ENCODE measurements at places on chromosomes 1 and 21.

- no peak for DNase-seq
Measured at GRCh38 chr1:81549588-81550127, 251.1 kb upstream of the ADGRL2 start.

DNA sequence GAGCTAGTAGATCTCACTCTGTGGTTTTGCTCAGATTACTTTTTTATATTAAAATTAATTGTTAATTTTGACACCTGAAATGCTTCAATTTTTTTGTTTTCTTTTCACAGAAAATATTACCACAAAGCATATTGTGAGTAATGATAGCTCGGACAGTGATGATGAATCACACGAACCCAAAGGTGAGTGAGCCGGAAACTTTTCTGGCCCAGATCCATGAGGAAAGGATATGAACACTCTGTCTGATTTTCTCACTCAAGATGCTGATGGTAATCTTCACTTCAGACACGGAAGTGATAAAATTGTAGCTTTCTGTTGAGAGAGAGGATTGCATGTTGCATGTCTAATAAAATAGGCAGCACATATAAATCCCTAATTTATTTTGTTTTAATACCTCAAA is 121.8 kb downstream of the PLA2G4A start:
- no peak for DNase-seq

DNA sequence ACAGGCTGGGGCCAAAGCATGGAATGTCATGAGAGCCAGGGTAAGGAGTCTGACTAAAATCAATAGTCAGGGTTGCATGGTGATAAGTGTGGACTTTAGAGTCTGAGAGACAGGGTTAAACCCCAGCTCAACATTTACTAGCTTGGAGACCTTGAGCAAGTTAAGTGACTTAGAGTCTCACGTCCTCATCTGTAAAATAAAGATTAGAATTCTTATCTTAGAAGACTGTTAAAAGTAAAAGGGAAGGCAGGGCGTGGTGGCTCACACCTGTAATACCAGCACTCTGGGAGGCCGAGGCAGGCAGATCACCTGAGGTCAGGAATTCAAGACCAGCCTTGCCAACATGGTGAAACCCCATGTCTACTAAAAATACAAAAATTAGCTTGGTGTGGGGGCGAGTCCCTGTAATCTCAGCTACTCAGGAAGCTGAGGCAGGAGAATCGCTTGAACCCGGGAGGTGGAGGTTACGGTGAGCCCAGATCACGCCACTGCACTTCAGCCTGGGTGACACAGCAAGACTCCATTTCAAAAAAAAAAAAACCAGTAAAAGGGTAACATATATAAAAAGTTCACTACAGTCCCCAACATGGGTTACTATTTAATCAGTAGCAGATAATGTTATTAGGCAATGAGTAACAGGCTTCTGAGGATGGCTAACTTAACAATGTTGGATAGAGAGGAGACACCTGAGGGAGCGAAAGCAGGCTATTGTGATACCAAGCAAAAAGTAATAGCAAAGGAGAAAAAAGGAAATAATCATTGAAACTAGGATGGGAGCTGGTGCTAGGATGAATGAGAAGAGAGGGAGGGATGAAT is 20.8 kb downstream of the TMCO1 start:
- DNase-seq, result no peak

DNA sequence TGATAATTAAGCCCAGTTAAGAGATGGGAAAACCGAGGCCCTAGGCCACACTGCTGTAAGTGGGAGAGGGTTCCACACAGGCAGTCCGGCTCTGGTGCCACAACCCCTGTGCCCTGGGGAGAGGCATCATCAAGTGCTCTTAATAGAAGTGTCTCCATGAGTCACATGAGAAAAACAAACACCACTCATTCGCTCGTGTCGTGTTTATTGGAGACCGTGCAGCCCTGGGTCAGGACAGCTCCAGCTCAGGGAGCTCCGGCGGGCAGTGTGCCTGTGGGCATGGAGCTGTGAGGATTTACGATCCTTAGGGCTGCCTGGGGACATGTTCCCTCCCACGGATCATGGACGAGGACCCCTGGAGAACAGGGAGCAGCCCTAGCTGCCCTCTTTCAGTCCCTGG is 658.5 kb downstream of the AJAP1 start:
- DNase-seq, result no peak

DNA sequence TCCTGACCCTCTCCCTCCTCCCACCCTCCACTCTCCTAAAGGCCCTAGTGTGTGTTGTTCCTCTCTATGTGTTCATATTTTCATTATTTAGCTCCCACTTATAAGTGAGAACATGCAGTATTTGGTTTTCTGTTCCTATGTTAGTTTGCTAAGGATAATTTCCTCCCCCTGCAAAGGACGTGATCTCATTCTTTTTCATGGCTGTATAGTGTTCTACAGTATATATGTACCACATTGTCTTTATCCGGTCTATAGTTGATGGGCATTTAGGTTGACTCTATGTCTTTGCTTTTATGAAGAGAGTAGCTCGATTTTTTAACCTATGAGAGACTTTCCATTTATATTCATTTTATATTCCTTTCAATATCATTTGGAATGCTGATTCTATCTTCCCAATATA is 7.9 kb upstream of the PTBP2 start:
- no peak for DNase-seq

DNA sequence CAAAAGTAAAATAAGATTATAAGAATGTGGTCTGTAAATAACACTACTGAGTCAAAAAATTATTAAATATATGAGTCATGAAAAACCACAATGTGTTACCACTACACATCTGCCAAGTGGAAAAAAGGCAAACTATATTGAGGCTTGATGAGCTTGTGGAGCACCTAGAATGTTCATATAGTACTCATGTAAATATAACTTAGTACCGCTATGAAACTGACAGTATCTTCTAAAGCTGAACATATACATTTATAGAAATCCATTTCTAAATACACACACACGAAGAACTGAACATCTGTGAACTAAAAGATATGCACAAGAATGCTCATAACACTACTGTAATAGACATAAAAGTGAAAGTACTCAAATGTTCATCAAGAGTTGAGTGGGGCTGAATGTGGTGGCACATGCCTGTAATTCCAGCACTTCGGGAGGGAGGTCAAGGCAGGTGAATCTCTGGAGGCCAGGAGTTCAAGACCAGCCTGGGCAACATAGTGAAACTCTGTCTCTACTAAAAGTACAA is 18.5 kb upstream of the GBP3 start:
- DNase-seq, result no peak

GRCh38 chr1:107467286-107467685 is 326.4 kb downstream of the NTNG1 start:
- DNase-seq, result no peak

GRCh38 chr21:43211072-43211759 is 42.4 kb downstream of the CRYAA start:
- peak; percentile 55 for DNase-seq

GRCh38 chr1:233326811-233327650 is 493 bp upstream of the MAP3K21 start:
- peak; percentile 59 for DNase-seq

GRCh38 chr1:240239309-240239708 is 147.6 kb downstream of the FMN2 start:
- DNase-seq, result no peak

GRCh38 chr1:52672946-52673345 is 25.2 kb downstream of the COA7 start:
- DNase-seq, result no peak

DNA sequence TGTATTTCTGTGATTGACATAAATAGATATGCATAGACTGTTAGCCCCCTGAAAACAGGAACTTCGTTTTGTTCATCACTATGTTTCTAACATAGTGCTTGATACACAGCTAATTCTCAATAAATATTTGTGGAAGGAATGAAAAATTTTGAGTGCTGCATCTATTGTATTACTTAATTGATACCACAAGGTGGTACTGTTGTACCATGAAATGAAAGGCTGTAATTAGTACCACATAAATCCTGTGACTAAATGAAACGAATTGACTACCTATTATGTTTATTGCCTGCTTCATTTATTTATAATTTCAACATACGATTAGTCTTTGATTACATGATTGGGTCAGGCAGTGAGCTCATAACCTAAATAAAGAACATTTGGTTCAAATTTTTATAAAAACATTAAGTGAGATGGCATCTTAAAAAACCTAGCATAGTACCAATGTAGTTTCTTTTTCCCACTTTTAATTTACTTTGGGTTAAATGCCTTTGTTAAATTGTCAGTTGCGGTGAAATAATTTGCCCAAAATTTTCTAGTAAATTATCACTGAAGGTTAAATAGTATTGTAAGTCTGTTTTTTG is 15.0 kb upstream of the TGFB2 start:
- DNase-seq, result peak; percentile 75

DNA sequence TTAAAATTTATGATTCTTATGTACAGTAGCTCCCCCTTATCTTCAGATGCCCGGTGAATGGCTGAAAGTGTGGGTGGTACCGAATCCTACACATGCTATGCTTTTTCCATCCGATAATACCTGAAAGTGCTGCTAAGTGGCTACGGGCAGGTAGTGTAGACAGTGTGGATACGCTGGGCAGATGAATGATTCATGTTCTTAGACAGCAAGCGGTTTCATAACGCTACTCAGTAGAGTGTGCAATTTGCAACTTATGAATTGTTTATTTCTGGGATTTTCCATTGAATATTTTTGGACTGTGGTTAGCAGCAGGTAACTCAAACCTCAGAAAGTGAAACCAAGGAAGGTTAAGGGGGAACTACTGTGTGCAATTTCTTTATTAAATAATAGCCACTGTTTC is 7.5 kb downstream of the PCP4 start:
- no peak for DNase-seq

GRCh38 chr1:226700861-226701260 is 38.2 kb downstream of the ITPKB start:
- DNase-seq, result no peak

- no peak for DNase-seq
Measured at GRCh38 chr1:44688760-44689446, 14.4 kb downstream of the ARMH1 start.

DNA sequence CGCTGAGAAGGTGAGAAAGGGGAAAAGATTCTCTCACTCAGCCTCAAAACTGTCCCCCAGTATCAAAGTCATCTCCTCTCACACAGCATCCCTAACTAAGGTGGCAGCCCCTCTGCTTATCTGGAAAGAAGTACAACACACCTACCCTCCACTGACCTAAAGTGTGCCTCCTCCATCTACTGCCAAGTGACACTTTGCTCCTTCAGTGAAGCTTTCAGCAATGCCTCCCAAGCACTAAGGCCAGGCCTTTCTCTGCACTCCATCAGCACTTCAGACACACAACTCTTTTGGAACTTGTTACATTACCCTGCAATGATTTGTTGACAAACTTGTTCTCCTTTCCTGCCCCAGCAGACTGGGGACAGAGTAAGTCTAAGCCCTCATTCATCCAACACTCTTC is 1.4 kb downstream of the SH3BP5L start:
- no peak for DNase-seq

DNA sequence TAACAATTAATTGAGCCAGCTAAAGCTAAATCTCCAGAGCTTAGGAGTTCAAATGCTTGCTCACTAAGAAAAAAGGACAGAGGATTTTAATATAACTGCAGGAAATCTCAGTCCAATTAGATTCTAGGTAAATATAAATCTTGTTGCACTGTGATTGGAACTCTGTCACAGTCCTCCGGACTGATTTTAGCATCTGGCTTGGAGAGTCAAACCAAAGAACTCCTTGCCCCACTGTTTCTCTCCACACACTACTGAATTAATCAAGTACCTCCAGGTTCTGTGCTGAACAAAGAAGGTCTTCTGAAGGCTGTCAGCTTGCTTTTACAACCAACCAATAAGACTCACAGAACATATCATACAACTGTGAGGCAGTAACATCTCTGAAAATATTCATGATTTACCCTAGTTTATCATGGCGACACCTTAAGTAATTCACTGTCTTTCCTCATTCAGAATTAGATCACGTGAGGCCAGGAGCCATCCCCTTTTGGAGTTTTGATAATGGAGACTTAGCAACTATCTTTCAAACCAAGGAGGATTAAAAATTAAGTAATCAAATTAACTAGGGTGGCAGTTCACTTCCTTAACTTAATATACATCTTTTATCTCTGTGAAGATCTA is 176.0 kb downstream of the RERE start:
- DNase-seq, result no peak

DNA sequence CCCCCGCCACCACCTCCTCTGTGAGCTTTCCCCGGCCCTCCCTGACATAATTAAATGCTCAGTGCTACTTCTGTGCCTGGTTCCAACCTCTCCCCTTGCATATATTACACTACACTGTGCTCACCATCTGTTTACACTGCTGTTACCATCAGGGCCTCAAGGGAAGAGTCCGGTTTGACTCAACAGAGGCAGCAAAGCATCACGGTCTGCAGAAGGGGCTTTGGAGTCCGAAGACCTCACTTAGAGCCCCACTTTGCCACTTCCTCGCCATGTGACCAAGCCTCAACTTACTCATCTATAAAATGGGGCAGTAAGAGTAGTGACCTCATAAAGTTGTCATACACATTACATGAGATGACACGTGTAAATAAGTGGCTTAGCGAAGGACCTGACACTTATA is 27.4 kb downstream of the KCNN3 start:
- DNase-seq, result peak; percentile 53

GRCh38 chr1:51686450-51686849 is 69.6 kb downstream of the OSBPL9 start:
- no peak for DNase-seq

GRCh38 chr21:39788383-39788782 is 43.4 kb downstream of the IGSF5 start:
- DNase-seq, result peak; percentile 96

GRCh38 chr1:110588486-110588885 is 17.7 kb downstream of the KCNA2 start:
- DNase-seq, result no peak

GRCh38 chr1:64167176-64167575 is 36.2 kb upstream of the UBE2U start:
- no peak for DNase-seq

- DNase-seq, result no peak
Measured at GRCh38 chr1:11727119-11727518, 8.8 kb upstream of the AGTRAP start.

GRCh38 chr1:21955501-21956281 is 18.6 kb upstream of the HSPG2 start:
- DNase-seq, result no peak

GRCh38 chr1:43573066-43573800 is 42.5 kb downstream of the PTPRF start:
- DNase-seq, result peak; percentile 66

DNA sequence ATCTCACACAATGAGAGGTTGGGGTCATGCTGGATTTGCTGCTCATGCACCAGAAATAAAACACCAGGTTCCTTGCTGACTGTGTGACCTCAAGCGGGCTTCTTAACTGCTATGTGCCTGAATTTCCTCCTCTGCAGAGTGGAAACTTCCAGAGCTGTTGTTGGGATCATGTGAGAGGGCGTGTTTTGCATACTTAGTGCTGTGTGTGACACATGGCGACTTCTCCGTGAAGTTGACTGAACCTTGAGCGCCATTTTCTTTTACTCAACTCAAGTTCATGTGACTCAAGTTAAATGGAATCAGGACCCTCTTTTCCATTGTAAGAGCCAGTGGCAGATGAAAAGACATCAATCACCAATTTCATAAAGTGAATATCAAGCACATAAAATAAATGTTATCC is 224.0 kb downstream of the KIF26B start:
- DNase-seq, result no peak

GRCh38 chr1:172142324-172142723 is 278.2 kb upstream of the C1orf105 start:
- peak; percentile 49 for DNase-seq
